Activated T-cell treated with anti-CD3 and anti-CD28 coated beads, Interleukin-2, amount 50 U/mL, for 72 hours (primary cell): ENCODE measurements at places on chromosomes 11 and 22. TPM values are rescaled to one million over a fixed set of nuclear protein-coding genes. Genes with fewer than 3 reads are reported as not detected.
A peak's percentile ranks its signal among the peaks of the same experiment; 100 is the strongest.

DNA sequence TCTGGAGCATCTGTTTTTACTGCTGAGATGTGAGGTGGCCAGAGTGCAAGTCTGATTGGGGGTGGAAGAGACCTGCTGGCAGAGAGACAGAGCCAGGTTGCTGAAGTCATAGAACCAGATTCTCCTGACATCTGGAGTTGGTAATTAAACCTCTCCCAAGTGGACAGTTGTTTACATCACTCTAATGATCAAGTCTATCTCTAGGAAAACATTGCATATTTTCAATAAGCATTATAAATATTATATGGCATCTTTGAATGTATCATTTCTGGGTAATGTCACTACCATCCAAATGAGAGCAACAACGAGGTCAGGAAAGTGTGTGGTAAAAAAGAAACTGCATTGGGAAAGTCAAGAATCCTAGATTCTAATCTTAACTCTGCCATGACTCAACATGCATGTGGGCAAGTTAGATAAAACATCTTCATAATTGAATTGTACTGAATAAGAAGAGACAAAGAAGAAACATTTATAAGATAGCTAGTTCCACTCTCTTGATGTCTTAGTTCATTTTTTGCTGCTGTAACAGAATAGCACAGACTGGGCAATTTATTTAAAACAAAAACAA, 351.2 kb upstream of the API5 start:
- no peak for DNase-seq

ALX4 gene
- not detected for total RNA-seq

GRCh38 chr11:19441752-19442553, 201.2 kb upstream of the E2F8 start:
- peak; percentile 86 for DNase-seq

DNA sequence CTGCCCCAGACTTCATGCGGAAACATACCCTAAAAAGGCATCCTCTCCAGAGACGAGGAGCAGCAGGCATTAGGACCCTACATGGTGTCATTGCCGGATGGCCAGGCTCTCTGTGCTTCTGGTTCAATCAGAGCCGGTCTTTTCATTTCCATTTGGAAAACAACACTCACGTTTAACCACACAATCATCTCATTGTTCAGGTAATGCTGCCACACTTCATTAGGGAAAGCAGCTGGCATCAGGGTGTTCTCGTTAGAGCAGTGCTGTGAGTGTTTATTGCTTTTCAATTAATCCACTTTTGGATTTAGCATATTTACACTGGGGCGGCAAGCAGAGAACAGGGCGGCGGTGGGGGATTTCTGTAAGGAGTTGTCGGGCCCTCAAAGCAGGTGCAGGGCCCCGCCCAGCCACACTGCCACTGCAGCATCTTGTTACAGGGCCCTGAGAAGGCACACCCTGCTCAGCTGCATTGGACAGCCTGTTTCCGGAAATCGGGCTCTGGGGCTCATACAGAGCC, 338.6 kb downstream of the SHANK2 start:
- DNase-seq: peak; percentile 0

GRCh38 chr11:35414311-35414710, 5.0 kb downstream of the SLC1A2 start:
- DNase-seq: no peak
